ENCODE measurements at places on chromosomes 3 and 15. TPM values are rescaled to one million over a fixed set of nuclear protein-coding genes. Genes with fewer than 3 reads are reported as not detected.
A peak's percentile ranks its signal among the peaks of the same experiment; 100 is the strongest.

DNA sequence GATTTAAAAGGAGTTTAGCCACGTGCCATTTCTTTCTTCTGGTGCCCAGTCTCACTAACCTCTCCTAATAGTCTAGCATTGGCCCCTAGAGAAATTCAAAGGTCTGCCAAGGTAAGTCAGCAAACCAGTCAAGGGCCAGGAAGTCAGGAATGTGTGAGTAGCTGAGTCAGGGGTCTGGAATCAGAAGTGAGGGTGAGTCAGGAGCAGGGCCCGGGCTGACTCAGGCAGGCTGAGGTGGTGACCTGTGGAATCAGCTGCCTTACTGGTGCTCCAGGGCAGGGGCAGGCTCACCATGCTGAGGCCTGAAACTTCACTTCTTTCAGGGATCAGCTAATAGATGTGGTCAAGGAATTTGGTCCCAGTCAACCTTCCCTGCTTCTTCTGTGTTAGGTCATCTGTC lies 105.8 kb upstream of the MYZAP start:
- peak; percentile 79 for DNase-seq

DNA sequence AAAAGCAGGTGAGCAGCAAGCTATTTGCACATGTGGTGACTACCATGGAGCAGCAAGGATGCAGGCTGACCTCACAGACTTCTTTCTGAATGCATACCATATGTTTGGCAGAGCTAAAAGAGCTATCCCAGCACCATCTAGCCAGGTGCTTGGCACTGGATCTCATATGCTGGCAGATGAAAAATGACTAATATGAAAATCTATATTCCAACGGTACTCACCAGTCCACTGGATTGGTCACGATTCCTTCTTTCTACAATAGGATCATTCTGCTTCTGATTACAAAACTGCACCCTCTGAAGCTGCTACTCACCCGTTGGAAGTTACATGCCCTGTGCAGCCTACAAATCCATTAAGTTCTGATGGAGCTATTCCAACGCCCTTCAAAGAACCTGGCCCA lies 714.3 kb upstream of the CFAP20DC start:
- no peak for DNase-seq

GRCh38 chr3:181384970-181385369 lies 326.8 kb upstream of the SOX2 start:
- no peak for DNase-seq

- DNase-seq = no peak
These were observed 121.8 kb upstream of the CHL1 start for GRCh38 chr3:74676-75243.

- DNase-seq = no peak
These were observed 63.2 kb upstream of the HRH1 start for GRCh38 chr3:11091088-11091590.

DNA sequence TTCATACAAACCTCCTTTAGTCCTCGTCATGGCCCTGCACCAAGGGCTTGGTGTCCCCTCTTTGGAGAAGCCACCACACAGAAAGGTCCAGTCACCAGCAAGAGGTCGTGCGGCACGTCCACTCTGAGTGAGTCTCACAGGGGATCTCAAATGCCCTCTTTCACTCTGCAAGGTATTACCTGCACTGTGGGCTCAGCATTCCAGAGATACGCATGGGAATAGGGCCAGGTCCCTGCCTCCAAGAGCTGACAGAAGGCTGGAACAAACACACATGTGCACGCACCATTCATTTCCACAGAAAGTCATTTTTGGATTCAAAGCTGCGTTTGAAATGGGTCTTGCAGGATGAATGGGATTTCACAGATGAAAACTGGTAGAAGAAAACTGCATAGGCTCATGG lies 50.4 kb upstream of the TJP1 start:
- DNase-seq = no peak

DNA sequence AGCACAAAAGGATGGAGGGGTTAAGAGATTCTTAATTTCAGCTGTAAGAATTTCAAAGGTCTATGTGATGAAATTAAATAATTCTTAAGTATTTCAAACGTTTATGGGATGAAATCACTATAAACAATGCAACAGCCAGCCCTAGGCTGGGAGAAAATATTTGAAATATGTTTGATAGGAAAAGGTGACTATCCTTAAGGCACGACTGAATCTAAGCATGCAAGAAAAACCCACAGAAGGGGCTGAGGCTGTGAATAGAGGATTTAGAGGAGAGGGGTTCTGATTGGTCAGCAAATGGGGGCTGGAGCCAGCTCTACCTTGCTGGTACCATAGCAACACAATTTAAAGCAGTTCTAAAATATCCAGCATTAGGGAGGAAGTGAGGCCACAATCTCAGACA lies 220.8 kb upstream of the ATP10A start:
- DNase-seq = no peak

DNA sequence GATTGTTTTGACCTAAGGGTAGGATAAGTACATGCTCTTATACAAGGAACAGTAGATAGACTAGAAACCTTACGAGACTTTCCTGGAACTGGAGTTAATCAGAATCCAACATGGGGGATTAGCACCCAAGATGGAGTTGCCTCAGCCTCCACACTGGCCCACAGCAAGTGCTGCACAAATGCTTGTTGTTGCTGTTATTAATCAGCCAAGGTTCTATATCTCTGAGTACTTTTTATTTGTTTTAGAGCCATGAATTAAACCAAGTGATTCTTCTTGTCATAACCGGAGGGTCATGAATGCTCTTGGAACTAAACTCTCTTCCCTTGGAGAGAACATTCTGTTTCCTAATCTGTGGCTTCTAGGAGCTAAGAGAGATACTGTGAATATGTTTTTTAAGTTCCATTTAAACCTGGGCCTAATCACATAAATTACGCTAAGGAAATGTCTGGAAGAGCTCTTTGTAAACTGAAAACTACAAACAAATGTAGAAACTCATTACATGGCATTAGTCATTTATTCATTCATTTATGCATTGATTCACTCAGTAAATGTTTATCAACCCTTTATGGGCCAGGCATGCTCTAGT lies 5.7 kb upstream of the IL16 start:
- no peak for DNase-seq

GRCh38 chr3:124217542-124217941 lies 225.6 kb upstream of the ROPN1 start:
- DNase-seq = peak; percentile 3

DNA sequence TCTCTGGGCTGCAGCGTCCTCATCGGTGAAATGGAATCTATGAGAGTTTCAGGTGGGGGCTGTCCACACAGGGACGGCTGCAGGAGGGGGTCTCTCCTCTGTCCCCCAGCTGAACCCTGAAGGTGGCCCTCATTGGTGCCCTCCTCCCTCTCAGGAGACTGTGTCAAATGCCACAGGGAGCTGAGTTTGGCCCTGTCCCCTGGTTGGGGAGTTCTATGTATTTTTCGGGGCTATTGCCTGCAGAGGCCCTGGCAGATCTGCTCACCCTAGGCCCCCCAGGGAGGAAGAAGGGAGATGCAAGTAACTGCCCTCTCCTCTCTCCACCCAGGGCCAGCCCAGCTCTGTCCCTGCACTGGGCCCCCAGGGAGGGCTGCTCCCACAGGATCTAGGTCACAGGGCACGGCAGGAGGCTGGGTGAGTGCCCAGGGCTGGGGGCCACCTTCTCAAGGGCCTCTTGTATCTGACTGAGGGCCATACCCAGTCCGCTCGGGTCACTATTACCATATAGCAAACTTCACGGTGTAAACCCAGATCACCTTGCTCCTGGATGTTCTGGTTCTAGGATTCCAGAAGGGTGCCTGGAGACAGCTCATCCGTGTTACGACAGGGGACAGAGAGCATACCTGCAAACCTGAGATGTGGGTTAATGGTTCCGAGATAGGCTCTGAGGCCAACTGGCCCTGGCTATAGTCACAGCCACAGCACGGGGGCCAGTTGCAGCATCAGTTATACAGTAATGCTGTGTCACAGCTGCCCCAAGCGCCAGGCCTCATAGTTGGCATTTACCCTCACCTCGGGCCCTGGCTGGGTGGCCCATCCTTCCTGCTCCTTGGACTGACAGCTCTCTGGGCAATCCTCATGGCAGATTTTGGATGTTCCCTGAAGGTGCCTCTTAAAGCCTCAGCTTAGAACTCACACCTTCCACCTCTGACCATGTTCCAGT lies 102.4 kb upstream of the PRR23E start:
- DNase-seq = no peak

DNA sequence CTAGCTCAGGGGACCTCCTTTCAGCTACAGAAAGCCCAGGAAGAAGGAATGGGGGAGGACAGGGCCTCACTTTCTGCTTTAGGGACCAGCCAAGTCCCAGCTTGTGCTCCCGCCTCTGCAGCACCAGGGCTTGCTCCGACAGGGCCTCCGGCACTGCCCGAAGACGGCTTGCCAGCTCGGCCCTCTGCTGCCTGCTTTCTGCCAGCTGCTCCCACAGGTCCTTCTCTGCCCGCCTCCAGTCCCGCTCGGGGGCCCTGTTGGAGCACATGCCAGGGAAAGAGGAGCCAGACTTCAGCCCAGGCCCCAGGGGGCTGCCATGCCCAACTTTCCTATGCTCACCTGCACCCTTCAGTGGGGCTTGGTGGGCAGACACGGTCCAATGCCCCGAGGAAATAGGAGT lies 4.3 kb upstream of the CLK3 start:
- DNase-seq = no peak

DNA sequence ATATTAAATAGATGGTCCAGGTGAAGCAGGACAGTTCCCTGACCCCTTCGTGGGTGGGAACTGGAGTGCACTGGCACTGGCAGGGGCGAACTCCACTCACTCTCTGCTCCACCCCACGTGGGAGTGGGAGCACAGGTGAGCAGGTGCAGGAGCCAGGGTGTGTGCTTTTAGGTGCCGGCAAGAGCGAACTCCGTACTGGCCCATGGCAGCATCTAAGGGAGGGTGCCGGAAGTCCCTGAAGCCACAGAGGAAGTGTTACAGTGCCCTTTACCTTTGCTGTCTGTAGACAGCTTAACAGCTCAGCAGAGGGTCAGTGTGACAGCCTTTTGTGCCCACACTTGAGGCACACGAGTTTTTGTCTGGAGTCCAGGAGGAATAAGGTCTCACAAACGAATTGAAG lies 26.7 kb upstream of the PIAS1 start:
- DNase-seq = no peak

The SV2B gene
- not detected for total RNA-seq

The PLA2G4E gene
- total RNA-seq = not detected

The GOLGA8T gene
- not detected for total RNA-seq

The SLC2A2 gene
- not detected for total RNA-seq

The COX17 gene
- 51.6 TPM for total RNA-seq
